ENCODE measurements at places on chromosomes 11 and 22.
A peak's percentile ranks its signal among the peaks of the same experiment; 100 is the strongest.

- DNase-seq: no peak
Measured at GRCh38 chr11:17257196-17257595, 19.3 kb upstream of the NUCB2 start.

GRCh38 chr22:34814260-34815025 lies 251.5 kb upstream of the ISX start:
- no peak for DNase-seq

GRCh38 chr11:441418-442274 lies at the start of gene ANO9:
Gene ANO9, minus strand, starts transcription at chr11:442011. Its CDS starts 85 bp downstream, at chr11:441926.
- DNase-seq: no peak

- no peak for DNase-seq
Measured at GRCh38 chr11:112057170-112057569, 16.6 kb downstream of the PIH1D2 start.

GRCh38 chr11:78365381-78365792 lies 52.2 kb downstream of the GAB2 start:
- DNase-seq: peak; percentile 75

- no peak for DNase-seq
Measured at GRCh38 chr11:104369761-104370160, 205.8 kb upstream of the PDGFD start.

DNA sequence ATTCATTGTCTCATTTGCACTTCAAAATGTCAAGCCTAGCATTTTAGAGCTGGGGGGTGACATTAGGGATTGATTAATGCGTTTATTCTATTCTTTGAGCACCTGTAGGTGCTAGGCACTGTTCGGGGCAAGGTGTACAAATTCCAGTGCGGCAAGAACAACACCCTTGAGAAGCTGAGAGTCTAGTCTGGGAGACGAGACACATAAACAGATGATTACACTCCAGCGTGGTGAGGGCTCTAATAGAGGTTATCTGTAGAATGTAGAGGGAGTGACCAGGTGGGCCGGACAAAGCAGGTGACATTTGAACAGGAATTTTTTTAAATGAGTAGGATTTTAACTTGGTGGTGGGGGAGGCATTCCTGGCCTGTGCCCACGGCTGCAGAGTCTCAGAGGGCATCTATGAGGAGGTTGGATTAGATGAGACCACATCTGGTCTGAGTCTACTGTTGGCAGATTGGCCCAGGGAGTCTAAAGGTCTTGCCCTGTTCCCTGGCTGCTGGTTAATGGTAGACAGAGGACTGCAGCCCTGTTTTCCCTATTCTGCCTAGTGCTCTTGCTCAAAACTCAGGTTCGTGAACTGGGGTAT lies 970 bp downstream of the CAT start:
- no peak for DNase-seq

DNA sequence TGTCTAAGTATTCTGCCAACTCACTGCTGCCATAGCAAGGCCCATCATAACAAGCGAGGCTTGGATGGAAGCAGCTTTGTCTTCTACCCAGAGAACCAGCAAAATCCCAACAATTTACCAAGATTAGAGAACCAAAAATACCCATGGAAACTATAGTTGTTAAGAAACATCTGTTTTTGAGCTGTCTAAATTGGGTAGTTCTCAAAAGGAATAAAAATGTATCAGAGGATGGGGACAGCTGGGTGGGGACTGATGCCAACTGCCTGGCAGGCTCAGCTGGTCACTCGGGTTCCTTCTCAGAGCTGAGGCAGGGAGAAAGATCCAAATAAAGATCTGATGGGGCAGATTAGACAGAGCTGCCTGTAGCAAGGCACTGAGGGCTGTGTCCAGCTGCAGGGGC lies 85.9 kb upstream of the GRK3 start:
- no peak for DNase-seq

- DNase-seq: peak; percentile 15
Measured at GRCh38 chr11:1341928-1342524, 32.6 kb upstream of the TOLLIP start.

GRCh38 chr11:13120691-13121090 lies 111.6 kb downstream of the RASSF10 start:
- no peak for DNase-seq

- no peak for DNase-seq
Measured at GRCh38 chr11:27253224-27253623, 109.8 kb downstream of the CCDC34 start.

- DNase-seq: no peak
Measured at GRCh38 chr11:984546-984945, 52.0 kb downstream of the MUC6 start.

DNA sequence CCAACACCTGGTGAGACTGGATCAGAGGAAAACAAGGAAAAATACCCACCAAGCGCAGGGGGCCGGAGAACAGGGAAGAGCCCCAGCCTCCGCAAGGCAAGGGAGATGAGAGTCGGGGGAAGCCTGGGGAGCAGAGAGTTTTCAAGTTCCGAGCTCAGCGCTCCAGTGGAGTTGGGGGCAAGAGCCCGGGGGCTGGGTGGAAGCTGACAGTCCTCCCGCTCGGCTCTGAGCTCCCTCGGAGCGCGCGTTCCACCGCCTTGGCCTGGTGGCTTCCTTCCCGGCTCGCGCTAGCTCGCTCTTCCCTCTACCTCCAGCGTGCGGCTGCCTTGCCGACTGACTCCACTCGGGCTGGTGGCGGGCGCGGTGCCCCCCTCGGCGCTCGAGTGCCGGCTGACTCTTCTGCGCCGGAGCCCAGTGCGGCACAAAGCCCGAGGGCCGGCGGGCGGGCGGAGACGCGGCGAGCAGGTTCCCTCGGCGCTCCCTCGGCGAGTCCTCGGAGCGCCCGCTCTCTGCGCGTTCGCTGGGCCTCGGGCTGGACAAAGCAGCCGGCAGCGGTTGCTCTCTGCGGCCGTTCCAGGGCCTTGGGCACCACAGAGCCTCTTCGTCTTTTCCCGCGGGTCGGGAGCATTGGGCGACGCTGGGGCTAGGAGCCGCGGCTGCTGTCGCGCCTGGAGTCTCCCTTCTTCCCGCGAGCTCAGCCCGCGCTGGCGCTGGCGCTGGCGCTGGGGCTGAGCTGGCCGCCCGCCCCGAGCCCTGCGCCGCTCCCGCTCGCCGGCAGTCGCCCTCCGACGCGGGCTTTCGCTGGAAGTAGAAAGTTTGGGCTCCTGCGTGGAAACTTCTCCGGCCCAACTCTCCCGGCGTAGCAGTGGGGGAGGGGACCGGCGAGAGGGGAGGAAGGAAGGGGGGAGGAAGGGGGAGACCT lies 1.0 kb downstream of the PAX6 start:
- DNase-seq: peak; percentile 74

DNA sequence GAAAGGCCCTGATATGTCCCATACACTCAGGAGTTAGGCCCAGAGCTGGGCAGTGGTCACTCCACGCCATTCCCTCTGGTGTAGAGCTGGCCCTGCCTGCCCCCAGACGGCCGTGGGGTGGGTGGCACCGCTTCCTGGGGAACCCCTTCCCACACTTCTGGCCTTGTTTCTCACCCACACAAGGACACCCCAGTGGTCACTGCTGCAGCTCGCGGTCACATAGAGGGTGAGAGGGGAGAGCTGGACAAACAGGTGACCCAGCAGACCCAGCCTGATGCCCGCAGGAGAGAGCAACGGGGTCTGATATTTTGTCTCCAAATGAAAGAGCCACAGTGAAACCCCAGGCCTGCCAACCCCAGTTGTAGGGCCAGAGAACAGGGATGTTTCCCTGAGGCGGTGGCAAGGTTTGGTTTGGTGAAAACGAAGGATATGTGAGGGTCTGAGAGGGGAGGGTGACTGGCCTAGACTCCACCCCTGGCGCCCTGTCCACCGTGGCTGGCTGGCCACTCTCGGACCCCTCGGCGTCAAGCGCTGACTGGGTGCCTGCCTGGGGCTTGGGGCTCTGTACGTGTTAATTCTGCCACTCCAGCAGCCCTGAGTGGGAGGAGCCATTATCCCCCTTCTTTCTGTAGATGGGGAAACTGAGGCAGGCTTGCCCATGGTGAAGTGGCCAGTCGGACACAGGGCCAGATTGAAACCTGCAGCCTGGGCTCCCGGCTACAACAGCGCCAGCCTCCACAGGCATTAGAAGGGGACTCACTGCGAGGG lies 71.0 kb upstream of the PPARA start:
- DNase-seq: no peak

DNA sequence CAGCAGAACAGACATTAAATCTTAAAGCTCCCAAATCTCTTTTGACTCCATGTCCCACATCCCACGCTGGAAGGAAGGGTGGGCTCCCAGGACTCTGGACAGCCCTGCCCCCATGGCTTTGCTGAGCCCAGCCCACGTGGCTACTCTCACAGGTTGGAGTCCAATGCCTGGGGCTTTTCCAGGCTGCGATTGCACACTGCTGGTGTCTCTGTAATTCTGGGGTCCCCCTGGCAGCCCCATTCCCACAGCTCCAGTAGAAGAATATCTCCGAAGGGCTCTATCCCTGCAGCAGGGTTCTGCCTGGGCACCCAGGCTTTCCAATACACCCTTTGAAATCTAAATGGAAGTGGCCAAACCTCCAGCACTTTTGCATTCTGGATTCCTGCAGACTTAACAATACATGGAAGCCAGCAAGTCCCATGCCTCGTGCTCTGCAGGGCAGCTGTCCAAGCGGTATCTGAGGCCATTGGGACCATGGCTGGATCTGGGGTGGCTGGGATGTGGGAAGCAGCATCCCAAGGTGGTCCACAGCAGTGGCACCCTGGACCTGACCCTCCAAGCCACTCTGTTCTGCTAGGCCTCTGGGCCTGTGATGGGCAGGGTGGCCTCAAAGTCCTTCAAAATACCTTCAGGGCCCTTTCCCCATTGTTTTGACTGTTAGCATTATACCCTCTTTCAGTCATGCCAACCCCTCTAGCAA lies 47.9 kb upstream of the TH start:
- no peak for DNase-seq

- DNase-seq: no peak
Measured at GRCh38 chr22:19815093-19815822, 39.4 kb downstream of the GNB1L start.

GRCh38 chr11:85572056-85572455 lies 55.1 kb downstream of the DLG2 start:
- DNase-seq: no peak

GRCh38 chr11:11966826-11967668 lies 41.4 kb downstream of the DKK3 start:
- DNase-seq: peak; percentile 87

DNA sequence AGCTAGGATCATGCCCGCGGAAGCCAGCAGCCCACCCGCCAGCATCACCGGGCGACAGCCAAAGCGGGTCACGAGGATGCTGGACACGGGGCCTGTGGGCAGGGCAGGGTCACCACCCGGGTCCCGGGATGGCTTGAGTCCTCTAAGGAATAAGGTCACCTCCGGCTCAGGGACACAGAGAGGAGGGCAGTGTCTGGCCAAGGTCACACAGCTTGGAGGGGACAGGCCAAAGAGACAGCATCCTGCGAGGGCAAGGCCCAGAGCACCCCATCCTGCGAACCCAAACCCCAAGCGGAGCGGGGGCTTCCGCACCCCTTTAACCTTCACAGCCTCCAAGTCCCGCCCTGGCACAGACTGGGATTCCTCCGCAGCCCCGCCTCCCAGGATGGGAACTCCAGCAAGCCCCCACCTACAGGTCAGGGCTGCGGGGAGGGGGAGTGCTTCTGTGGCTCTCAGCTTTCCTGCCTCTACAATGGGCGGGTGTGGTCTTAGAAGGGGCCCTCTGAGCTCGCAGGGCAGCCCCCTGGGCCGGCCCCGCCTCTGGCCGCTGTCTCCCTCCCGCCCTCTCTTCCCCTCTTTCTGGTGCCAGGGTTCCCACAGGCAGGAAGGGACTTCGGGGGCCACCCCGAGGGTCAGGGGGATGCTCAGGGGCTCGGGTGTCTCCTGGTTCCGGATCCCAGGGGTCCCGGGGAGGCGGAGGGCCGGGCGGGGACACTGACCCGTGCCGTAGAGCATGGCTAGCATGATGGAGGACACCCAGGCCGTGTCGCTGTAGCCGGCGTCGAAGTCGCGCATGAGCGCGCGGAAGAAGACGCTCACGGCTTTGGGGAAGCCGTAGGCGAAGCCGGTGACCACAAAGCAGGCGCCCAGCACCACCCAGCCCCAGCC lies 1.8 kb downstream of the SLC16A8 start:
- no peak for DNase-seq

GRCh38 chr11:35088676-35089075 lies 50.3 kb upstream of the CD44 start:
- DNase-seq: no peak

DNA sequence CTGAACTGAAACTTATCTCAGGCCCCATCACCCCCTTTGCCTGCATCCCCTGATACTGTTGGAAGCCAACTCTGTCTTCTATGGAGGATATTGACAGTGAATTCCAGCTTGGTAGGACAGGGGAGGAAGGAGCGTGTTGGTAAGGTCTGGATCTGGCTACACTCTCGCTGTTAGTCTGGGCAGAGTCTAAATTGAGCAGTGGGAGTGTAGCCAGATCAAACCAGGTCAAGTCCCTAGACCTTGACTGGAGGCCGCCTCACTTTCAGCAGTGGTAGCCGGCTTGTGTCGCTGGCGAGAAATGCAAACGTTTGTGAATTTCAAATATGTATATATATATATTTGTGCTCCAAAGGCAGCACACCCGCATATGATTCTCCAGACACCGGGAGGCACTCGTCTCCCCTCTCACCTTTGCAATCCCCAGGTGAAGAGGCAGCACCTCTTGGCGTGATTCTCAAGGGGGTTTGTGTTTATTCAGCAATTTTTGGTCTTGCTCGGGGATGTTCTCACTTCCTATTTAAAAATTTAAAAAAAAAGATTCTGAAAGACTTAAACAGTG lies 26.7 kb downstream of the DHCR7 start:
- DNase-seq: no peak

GRCh38 chr11:133021553-133021952 lies 510.7 kb downstream of the OPCML start:
- DNase-seq: no peak

- no peak for DNase-seq
Measured at GRCh38 chr11:43833657-43834073, 47.0 kb upstream of the ALKBH3 start.

DNA sequence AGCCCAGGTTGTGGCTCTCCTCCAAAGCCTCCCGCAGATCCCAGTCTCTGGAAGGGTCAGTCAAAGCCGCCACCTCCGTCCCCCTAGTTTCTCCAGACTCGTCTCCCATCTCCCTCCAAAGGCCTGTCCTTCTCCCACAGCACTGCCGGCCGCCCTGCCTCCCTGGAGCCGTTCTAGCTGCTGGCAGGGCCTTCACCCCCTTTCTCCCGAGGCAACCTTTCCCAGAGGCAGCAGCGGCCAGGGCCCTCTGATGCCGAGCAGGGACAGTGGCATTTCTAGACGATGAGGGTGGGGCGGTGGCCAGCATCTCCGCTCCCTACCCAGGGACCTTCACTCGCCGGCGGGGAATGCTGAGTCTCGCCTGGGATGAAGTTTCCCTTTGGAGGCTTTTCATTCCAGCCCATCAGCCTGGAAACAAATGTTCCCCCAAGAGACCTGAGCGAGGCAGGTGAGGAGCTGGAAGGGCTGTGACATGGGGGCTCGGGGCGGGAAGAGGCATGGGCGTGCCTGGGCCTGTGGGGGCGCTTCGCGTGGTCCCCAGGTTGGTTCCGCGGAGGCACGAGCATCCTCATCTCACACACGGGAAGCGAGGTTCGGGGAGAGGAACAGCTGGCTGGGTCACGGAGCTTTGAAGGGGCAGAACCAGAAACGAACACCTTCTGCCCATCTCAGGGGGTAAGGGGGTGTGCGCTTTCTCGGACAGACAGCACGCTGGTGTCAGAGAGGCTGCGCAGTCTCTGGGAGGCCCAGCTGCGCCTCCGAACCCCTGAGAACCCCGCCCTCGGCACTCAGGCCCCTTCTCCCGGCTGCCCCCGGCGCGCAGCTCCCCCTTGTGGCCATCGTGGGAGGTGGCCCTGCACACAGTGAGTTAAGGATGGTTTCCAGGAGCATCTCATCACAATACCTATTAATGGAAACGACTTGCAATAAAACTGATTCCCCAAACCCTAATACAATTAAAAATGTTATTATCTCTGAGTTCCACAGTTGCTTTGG lies 18.1 kb upstream of the KLHL35 start:
- peak; percentile 73 for DNase-seq

Measured in ecto neural progenitor cell (in vitro differentiated cells).